Effector CD8-positive, alpha-beta T cell (primary cell): ENCODE measurements at places on chromosomes 5 and 9.

GRCh38 chr5:11797132-11797531 lies 107.1 kb downstream of the CTNND2 start:
- DNase-seq = no peak

- no peak for DNase-seq
Observed at GRCh38 chr9:4902135-4902475, 83.0 kb upstream of the JAK2 start.

- no peak for DNase-seq
Observed at GRCh38 chr5:153598099-153598498, 107.6 kb downstream of the GRIA1 start.

GRCh38 chr9:26262421-26263107 lies 584.3 kb upstream of the TUSC1 start:
- DNase-seq = no peak

- DNase-seq = no peak
Observed at GRCh38 chr5:110401881-110402280, 324.6 kb downstream of the TMEM232 start.

DNA sequence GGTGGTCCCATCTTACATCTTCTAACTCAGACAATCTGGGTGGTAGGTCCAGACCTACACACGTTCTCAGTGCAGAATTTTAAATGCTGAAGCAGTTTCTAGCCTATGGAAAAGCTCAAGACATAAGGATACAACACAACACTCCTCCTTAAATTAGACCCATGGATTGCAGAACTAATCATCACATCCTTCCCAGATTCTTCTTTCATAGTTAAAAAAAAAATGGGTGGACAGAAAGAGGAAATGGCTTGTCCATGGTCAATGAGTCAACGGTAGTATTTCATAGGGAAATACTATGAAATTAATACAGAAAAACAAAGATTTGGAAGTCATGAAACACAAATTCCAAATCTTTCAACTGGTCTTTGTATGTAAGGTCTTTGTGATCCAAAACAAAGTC lies 106.9 kb downstream of the PAPPA start:
- no peak for DNase-seq

GRCh38 chr5:61496860-61497259 lies 164.8 kb downstream of the ZSWIM6 start:
- DNase-seq = no peak

DNA sequence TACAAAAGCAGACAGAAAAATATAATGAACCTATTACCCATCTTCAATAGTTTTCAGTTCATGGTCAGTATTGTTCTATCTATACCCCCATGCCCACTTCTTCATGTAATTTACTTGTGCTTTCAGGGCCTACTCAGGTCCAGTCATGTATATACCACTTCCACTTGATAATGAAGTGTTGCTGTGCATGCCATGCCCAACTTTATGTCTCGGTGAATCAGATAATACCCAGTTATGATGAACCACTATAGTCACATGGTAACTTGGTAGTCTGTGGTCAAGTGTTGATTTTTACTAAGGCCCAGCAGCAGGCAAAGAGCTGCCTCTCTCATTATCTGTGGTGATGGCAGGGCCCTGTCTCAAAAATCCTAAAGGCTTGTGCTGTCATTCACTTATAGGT lies 70.7 kb upstream of the IL33 start:
- no peak for DNase-seq

- no peak for DNase-seq
Observed at GRCh38 chr5:113510836-113511451, 2.5 kb upstream of the YTHDC2 start.

GRCh38 chr9:90088856-90089255 lies 484.0 kb downstream of the GADD45G start:
- no peak for DNase-seq

- no peak for DNase-seq
Observed at GRCh38 chr5:68007451-68007850, 208.1 kb upstream of the PIK3R1 start.
